ENCODE measurements at places on chromosomes 2 and 18.

DNA sequence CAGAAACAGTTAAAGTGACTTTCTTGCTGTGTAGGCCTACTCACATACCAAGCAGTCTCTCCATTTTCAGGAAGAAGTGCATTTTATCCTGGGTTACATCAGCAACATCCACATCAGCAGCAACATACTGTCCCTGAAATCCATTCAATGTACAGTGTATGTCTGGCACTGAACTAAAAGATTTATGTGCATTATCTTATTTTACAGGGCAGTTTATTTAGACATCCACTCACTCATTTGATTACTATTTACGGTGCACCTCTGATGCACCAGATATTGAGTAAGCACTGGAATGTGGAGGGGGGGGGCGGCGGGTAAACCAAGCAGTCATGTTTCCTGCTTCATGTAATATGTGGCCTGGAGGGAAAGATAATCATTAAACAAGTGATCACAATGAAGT lies 1128.2 kb downstream of the BCL11A start:
- no peak for DNase-seq

- no peak for DNase-seq
Measured at GRCh38 chr18:21406116-21406515, 164.1 kb downstream of the GREB1L start.

DNA sequence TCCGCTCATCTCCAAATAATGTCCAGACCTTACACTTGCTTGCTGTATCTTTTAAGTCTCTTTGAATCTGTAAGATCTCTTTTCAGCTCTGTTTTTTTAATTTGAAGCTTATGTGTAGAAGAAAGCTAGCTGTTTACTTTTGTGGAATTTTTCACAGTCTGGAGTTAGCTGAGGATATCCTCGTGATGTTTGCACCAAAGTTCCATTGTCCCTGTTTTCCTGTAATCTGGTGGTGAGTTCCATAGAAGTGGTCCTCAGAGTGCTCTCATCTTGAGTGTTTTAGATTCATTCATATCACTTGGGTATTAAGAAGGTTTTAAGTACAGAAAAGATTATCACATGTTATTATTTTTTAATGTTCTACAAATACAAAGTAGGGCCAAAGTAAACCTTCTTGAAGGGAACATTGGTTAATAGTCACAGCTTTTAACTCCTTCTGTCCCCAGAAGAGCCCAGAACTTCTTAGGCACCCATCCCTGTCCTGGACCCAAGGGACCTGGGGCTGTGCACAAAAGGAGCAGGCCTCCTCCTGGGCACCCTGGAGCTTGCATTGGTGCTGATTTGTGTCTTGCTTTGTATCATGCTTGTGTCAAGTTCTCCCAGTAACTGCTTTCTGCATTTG lies 15.0 kb downstream of the MLPH start:
- DNase-seq = no peak

- DNase-seq = no peak
Measured at GRCh38 chr18:29753379-29753778, 1289.2 kb downstream of the DSC3 start.

DNA sequence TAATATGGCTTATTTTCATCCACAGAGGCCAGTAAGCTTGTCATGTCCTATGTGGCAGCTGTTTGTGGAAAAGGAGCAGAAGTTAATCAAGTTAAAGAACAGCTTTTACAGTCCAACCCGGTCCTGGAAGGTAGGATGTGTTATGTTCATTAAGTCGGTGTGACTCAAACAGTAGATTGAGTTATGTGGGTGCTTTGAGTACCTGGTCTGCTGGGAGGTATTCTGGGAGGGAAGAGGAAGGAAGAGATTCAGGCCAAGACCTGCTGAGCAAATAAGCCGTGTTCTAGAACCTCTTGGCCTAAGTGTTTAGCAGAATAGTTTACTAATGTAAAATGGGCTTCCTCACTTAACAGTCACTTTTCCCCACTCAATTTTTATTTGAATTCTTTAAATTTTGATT lies 96.2 kb downstream of the MYO1B start:
- no peak for DNase-seq

GRCh38 chr2:176473177-176473576 lies 203.9 kb downstream of the MTX2 start:
- DNase-seq = no peak

GRCh38 chr2:127153691-127154158 lies 46.8 kb upstream of the BIN1 start:
- DNase-seq = no peak

DNA sequence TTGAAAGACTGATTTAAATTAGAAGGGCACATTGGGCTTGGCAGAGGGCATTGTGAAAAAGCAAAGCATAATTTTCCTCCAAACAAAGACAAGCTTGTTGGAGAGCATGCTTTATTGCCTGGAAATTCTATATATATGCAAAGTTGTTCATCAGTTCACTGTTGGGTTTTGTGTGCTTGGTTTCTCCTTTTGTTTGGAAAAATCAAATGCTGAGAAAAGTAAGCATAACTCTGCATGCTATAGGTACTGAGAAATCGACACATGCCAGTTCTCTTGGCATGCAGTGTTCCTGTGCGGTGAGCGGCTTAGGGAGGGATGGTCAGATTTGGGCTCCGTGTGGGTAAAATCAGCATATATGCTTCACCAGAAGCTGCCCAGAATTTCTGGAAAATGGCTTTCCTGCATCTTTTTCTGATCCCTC lies 161.0 kb downstream of the RAPGEF4 start:
- no peak for DNase-seq

- no peak for DNase-seq
Measured at GRCh38 chr18:76099931-76100457, 395.0 kb downstream of the ZNF516 start.

DNA sequence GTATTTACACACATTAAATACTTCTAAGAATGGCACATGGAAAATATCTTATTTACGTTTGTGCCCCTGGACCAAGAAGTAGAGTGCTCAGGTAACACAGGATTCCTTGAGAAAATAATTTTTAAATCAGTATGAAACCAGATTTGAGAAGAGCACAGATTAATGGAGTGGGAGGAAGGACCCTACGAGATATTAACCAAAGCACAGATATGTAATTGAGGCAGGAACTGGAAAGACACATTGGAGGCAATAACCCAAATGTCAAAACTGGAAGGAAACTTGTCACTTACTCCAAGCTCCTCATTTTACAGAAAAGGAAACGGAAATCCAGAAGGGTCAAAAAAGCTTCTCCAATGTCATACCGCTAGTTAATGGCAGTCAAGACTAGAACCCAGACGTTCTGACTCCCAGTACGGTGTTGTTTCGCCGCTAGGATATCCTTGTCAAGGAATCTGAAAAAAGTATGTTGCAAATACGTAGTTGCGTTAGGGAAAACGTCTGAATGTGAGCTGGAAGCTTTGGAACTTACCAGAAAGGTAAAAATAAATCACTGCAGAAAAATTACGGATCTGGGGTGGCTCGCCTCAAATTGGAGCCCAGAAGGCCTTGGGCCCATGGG lies 634 bp downstream of the MTIF2 start:
- DNase-seq = no peak

DNA sequence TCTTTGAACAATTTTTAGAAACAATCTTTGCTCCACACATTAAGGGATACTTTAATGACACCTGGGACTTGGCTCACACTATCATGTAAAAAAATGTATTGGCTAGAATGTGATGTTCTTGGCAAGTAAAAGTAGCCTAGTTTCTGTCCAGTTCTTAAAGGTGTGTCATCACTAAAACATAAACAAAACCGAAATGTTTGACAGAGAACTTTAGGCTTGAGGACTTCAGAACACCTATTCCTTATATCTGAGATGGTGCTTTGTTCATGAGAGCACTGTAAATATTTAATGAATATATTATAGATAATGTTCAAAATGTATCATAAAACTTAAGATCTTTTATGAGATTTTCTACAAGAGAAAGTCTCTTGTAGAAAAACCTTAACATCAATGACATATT lies 19.8 kb upstream of the HNRNPA3 start:
- no peak for DNase-seq

DNA sequence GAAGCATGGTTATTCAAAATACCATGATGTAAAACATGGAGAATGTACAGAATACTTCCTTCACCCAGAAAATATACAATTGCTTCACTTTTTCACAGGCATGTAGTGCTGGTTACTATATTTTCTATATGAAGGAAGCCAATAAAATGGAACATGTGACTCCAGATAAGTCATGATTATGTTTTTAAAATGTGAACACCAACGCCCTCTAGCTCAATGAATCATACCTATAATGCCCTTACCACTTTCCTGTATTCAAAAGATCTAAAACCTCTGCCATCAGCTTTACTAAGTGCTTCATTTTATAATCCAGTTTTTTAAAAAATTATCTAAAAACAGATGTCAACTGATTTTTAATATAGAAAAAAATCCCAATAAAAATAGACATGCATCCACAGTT lies 59.9 kb downstream of the SMAD2 start:
- DNase-seq = no peak

- no peak for DNase-seq
Measured at GRCh38 chr18:49028091-49028490, 77.3 kb upstream of the SMAD7 start.

GRCh38 chr18:57759650-57760049 lies 43.5 kb downstream of the ATP8B1 start:
- no peak for DNase-seq

DNA sequence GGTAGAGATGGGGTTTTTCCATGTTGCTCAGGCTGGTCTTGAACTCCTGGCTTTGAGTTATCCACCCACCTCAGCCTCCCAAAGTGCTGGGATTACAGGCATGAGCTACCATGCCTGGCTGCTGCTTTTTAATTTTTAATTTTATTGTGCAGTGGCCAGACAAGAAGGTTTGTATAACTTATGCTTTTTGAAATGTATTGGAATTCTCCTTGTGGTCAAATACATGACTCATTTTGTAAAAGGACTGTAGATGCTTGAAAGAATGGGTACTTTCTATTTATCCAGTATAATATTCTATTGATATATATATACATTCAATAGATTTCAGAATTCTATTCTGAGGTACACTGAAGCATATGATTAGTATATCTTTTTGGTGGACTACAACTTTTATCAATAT lies 82.6 kb upstream of the ST3GAL5 start:
- DNase-seq = no peak

- no peak for DNase-seq
Measured at GRCh38 chr2:5782103-5782502, 89.9 kb downstream of the SOX11 start.

- DNase-seq = no peak
Measured at GRCh38 chr2:241007880-241008710, 9.7 kb downstream of the SNED1 start.

- DNase-seq = no peak
Measured at GRCh38 chr2:235701206-235701981, 207.6 kb downstream of the AGAP1 start.

- DNase-seq = no peak
Measured at GRCh38 chr2:162073888-162074631, at the start of gene DPP4. TSS of gene DPP4 (minus strand) at chr2:162074215. CDS start at chr2:162073981, 234 bp downstream.

DNA sequence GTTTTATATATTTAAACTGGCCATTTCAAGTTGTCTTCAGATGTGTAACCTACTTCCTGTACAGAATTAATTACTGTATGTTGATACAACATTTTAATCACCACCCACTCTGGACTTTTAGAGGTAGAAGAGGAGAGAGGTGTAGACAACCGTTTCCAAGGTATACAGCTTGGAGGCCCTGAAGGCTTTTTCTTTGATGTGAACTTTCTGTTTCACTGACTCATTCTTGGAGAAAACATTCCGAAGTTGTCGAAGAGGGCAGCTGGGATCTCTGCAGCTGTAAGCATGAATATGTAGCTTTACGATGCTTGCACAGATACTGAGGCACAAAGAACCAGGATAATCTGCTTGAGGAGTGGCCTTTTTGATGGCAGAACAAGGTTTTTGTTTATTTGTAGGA lies 137.0 kb downstream of the NCKAP5 start:
- DNase-seq = no peak

DNA sequence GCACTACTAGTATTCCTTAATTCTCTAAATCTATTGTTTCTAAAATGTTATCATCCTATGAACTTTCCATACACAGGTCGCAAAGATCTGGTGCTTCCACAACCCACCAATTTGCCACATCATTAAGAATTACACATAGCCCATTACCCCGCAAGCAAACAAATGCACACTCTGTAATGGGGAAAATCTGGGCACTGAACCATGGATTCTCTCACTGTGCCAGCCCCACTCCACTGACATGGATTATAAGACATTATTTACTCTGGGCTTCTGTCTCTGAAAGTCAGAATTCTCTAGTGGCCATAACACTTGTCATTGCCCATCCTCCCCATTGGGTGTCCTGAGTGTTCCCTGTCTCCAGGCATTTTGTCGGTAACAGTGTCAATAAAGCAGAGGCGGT lies 537.1 kb downstream of the EPHA4 start:
- no peak for DNase-seq

- no peak for DNase-seq
Measured at GRCh38 chr2:160014227-160014626, 48.2 kb downstream of the PLA2R1 start.

DNA sequence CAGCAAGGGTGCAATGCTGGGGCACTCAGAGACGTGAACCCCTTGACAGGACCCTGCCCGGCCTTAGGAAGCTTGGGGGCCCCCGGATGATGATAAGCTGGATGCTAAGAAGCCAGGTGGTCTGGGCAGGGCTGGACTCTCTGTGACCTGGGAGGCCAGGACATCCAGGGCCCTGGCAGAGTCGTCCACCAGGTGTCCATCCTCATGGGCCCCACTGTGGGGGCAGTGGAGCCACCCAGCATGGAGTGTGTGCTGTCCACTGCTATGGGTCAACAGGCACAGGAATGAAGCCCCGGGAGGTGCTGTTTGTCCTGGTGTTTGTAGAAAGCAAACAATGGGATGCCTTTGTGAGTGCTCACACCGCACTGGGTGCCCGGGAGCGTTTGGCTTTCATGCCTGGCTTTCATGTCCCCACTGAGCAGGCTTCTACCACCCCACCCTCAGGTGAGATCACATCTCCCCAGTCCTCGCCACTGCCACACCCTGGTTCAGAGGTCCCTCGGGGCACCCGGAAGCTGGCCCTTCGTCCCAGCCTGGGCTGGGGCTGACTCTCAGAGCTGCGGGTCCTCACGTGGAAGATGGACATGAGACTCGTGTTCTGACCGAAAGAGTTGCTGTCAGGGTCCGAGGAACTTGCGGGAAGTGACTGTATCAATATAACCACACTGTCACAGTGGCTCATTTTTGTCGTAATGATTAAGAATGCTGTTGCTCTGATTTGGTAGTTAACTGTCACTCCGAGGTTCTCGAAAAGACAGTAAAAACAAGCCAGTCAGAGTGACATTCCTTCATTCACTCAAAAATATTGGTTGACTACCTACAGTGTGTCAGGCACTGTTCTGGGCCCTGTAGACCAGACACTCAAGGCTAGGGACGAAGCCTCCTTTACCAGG lies 53.3 kb downstream of the INHBB start:
- no peak for DNase-seq

All from GM12864 (cell line).